ENCODE measurements at places on chromosomes 7 and 10.
A peak's percentile ranks its signal among the peaks of the same experiment; 100 is the strongest.

GRCh38 chr7:75660566-75661215 is 78.0 kb downstream of the HIP1 start:
- no peak for DNase-seq

DNA sequence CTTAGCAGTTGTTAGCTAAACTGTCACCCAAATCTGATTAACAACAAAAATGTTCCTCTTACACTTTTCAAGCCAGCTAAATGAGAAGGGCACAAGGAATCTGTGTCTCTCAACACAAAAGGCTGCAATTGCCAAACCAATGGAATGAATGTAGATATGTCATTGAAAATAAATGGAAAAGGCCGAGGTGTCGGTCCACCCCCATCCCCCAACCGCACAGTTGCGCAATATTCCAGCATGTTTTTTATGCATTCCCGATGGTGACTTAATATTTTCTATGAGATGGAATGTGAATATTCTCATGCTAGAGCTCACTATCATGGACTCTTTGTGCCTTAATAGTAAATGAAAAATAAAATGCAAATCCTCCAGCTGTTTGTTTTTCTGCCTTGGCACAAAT is 181.6 kb upstream of the LRGUK start:
- peak; percentile 25 for DNase-seq

DNA sequence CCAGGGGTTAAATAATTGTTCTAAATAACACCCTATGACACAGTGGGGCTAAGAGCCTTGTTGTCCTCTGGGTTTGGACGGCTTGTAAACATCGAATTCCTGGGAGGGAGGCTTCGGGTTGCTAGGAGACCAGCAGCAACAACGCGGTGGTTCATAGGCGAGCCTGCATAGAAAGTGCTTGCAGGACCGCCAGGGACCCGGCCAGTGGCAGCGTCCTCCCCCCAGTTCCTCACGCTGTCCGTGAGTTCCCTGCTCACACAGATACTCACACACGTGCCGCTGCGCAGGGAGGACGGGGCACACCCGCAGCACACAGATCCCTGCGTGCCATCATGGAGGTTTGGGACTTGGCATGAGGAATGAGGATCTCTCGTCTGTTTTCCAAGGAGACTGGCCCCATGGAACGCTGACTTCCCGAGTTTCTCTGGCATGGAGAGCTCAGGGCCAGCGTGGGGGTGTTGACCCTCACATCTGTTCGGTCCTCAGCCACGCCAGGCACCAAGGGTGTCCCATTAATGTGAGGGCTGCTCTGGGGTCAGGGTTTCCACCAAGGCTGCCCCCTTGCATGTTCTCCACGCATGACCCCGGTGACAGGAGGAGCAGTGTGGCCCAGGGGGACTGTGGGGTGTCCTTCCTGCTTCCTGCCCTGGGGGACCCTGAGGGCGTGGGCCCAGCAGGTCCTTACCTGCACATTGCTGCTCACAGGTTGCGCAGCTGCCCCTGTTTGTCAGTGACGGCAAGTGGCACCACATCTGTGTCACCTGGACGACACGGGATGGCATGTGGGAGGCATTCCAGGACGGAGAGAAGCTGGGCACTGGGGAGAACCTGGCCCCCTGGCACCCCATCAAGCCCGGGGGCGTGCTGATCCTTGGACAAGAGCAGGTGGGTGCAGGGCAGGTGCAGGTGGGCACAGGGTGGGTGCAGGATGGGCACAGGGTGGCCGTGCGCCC is 9.7 kb downstream of the NPTX2 start:
- no peak for DNase-seq

DNA sequence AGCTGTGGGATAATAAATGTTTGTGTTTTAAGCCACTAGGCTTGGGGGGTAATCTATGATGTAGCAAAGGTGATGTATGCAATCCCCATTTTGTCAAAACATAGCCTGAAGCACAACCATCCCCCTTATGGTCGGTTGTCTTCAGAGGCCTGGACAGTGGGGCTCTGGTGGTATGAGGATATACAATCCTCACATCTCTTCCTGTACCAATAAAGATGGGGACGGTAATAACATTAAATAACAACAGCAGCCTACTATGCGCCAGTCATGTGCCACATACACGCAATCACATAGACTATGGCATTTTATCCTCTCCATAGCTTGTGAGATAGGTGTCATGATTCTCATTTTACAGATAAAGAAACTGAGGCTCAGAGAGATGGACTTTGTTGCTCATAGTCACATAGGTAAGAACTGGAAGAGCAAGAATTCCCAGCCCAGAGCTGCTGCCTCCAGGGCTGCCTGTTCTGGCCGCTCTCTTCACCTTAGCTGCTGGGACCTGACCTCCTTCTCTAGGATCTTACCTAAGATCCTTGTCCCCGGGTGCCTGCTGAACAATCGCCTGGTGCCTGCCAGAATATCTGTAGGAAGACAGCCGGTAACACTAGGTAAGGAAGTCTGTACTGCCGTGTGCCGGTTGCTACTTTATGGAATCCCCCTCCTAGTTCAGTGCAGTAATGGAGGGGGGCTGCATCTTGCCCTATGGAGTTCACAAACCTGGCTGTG is 108.6 kb downstream of the ARHGAP22 start:
- DNase-seq, result no peak

- no peak for DNase-seq
These were observed 105.6 kb downstream of the APBB1IP start for GRCh38 chr10:26543567-26544306.

DNA sequence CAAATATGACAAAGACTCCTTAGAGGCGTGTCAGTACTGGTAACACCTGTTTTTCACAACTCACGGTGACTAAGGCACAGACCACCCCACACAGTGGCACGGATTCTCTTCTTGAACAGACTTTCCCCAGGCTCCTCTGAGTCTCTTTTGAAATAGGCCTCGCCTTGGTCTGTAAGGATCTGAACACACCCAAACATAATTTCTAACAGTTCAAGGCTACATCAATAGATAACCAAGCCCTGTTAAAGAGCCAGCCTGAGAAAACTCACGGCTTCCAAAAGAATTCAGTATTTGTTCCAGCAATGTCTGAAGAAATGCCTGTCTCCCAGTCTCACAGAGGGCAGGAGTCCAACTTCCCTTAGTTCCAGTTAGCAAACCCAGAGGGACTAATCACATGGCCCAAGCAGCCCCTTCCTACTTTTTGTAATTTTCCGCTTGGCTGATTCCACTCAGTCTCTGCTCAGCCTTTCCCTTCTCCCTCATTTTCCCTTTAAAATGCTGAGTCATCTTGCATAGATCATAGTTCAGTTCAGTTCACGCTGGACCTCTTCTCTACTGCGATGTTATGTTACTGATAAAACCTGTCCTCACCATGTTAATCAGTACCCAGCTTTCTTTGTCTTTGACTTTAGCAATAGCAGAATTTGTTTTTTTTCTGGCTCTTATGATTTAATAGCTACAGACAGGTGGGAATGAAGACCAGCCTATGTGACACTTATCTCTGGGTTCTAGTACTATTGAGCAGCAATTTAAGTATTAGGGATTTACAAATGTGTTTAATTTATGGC is 22.6 kb upstream of the AKR1C3 start:
- DNase-seq, result peak; percentile 77

DNA sequence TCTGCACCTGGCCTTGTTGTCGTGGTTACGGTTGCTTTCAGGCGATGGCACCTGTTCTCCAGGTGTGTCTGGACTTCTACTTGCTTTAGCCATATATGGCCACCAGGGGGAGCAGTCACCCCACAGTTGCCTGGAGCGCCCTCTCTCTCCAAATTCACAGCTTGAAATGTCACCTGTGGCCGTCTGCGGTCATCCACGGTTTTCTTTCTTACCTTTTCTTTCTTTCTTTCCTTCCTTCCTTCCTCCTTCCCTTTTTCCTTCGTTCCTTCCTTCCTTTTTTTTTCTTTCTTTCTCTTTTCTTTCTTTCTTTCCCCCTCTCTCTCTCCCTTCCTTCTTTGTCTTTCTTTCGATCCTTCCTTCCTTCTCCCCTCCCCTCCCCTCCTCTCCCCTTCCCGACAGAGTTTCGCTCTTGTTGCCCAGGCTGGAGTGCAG is 150.5 kb upstream of the VKORC1L1 start:
- DNase-seq, result peak; percentile 7

GRCh38 chr7:74069790-74070618 is 13.6 kb upstream of the LIMK1 start:
- no peak for DNase-seq

- DNase-seq, result no peak
These were observed 190.5 kb downstream of the SKAP2 start for GRCh38 chr7:26673858-26674257.

- no peak for DNase-seq
These were observed 27.7 kb downstream of the HECW1 start for GRCh38 chr7:43140186-43140585.

GRCh38 chr7:134210976-134211663 is 84.0 kb downstream of the LRGUK start:
- no peak for DNase-seq

DNA sequence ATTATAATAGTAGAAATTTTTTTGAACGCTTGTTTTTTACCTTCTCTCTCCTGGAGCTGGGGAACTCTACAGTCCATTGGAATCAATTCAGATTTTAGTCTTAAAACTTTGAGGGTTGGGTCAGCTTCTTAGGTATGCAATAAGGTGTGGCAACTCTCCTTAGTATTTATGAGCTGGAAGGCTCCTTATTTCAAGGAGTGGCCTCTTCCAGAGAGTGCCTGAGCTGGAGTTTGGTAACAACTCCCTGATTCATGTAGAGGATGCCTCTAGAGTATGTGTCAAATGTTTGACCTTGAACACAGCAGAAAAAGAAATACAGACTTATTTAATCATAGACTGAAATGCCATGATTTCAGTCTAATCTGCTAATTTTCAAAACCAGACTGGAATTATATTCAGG is 11.1 kb downstream of the CDK14 start:
- no peak for DNase-seq

DNA sequence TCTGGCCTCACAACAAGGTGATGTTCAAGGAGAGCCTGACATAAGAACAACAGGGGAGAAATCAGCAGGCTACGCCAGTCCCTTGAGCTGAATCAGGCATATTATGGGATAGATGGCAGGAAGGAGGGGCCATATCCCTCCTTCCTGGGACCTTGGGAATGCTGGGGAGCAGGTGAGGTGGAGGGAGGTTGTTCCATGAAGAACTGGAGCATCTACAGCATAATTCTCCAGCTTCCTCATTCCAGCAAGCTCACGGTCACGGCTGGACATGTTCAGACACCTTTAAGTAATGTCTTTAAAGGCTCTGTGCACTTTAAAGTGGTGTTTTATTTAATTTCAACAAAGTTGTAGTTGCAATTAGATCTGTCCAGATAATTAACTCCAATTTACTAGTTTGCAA is 780.5 kb downstream of the TYW1 start:
- DNase-seq, result no peak

GRCh38 chr7:129841465-129841864 is 111.3 kb downstream of the UBE2H start:
- DNase-seq, result no peak

DNA sequence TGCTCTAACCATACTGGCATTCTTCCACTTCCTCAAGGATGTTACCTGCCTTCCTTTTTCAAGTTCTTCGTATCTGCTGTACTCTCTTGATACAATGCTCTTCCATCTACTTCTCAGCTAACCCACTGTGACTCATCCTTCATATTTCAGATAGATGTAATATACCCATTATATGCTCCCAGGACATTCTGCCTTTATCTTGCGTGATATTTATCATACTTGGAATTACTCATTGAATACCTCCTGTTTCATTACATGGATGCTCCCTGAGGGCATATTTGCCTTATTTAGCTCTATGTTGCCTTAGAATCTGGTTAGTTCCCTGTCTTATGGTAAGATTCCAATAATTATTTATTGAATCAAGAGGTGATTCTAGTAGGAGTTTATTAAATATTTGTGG is 706.4 kb downstream of the SORCS3 start:
- peak; percentile 11 for DNase-seq

- DNase-seq, result no peak
These were observed 4.8 kb upstream of the DMTF1 start for GRCh38 chr7:87147500-87147899.

DNA sequence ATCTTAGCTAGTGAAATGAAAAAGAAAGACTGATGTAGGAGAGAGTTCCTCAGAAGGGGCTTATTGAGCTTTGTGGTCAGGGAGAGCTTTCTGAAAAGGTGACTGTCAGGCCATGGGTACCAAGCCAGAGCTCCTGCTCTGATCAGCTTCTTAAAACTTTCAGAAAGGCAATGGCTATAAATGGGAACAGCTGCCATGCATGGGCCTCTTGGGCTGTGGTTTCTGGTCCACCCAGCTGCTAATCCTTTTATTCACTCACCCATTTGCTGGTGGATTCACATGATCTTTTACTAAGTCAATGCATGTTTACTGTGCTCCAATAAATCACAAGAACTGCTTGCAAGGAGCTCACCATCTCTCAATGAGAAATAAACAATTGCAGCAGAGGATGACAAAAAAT is 60.1 kb upstream of the ZPBP start:
- DNase-seq, result no peak

GRCh38 chr10:124016804-124017375 is 76.5 kb downstream of the CHST15 start:
- DNase-seq, result no peak

- DNase-seq, result no peak
These were observed 18.6 kb downstream of the GET4 start for GRCh38 chr7:894927-895450.

DNA sequence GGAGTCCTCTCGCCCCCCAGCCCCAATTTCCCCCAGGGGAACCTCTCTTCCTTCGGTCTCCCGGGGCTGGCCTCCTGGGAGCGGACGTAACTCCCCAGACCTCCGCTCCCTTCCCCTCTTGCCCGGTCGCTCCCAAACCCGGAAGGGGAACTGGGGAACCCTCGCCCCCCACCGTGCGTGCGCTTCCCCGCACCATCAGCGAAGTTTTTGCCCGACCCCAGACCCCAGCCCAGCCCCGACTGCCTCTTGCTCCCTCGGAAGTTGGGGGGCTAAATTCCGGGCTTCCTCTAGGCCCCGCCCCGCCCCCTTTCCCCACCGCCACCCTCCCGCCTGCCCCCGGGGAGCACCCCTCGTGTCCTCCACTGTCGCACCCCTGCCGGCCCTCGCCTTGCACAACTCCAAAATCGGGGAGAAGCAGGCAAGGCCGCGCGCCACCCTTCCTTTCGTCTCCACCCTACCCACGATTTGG is 436 bp downstream of the GNB2 start:
- DNase-seq, result no peak

DNA sequence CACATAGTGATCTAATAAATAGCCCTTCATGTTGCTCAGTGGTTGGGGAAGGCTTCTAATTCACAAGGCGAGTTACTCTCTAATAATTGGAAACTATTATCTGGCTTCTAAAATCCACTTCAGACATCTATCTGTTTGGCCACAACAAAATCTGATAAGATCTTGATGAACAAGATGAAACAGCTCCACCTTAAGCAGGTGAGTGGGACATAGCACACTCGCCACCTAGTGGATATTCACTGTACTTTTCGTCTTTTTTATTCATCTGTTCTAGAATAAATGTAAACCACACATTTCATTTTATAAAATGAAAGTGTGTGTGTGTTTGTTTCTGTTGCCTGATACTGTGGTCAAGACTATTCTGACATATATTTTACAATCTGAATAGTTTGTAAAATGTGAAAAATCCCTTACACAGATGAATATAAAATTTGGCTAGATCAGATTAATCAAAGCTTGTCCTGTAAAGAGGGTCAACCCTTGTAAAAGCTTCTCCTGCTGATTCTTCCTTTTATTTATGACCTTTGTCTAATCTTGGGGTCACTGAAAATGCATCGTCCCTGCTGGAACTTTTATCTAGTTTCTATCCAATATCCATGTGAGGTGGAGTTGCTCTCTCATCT is 26.5 kb upstream of the CNTNAP2 start:
- peak; percentile 22 for DNase-seq

All from fibroblast of skin of back (primary cell).